GM10248 (cell line): ENCODE measurements at places on chromosomes 12 and 14.

DNA sequence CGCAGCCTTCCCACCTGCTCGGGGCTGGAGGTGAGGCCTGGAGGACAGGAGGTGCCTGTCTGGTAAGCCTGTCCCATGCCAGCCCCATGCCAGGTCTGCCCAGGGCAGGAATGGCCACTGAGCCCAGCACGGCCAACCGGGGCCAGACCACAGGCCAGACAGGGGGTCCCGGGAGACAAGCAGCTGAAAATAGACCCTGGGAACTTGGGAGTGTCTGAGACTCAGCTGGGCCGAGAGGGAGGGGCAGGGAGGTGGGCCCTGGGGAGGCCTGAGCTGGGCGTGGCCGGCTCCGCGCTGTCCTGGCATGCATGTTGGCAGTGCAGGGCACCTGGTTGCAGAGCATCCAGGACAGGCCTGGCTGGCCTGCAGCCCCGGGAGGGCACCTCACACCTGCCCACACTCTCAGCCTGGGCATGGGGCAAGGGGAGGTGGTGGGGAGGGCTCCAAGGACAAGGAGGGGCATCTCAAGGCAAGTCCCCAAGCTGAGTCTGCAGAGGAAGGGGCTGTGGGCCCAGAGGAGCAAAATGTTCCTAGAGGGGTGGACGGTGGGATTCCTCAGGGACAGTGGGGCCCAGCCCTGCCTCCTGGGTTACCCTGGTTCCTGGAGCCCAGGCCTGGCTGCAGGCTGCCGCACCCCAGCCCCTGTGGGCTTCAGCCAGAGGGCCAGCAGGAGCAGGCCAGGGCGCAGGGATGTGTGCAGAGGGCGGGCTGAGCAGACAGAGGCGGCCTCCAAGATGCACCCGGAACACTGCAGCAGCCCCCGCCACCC lies 3.2 kb upstream of the CRIP1 start:
- no peak for DNase-seq

- DNase-seq: no peak
Measured at GRCh38 chr12:2376908-2377657, 324.3 kb downstream of the CACNA1C start.

- DNase-seq: no peak
Measured at GRCh38 chr14:37566811-37567371, 28.2 kb downstream of the FOXA1 start.

DNA sequence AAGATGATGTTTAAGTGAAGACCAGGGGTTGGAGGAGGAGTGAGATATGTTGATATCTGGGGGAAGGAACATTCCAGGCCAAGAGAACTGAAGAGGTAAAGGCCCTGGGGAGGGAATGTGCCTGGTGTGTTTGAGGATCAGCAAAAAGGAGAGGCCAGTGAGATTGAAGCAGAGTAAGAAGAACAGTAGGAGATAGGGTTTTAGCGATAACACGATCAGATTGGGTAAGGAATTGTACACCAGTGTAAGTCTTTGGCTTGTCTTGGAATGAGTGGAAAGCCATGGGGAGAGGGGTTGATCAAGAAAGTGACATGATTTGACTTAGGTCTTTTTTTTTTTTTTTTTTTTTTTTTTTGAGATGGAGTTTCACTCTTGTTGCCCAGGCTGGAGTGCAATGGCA lies 4.8 kb downstream of the TROAP start:
- no peak for DNase-seq

- no peak for DNase-seq
Measured at GRCh38 chr14:64968651-64969050, 3.5 kb downstream of the RAB15 start.

- DNase-seq: no peak
Measured at GRCh38 chr14:32403021-32403420, 73.9 kb downstream of the AKAP6 start.

- DNase-seq: no peak
Measured at GRCh38 chr14:102262929-102263462, 42.0 kb downstream of the MOK start.

- peak; percentile 8 for DNase-seq
Measured at GRCh38 chr14:83071888-83072501, 1538.3 kb upstream of the SEL1L start.

DNA sequence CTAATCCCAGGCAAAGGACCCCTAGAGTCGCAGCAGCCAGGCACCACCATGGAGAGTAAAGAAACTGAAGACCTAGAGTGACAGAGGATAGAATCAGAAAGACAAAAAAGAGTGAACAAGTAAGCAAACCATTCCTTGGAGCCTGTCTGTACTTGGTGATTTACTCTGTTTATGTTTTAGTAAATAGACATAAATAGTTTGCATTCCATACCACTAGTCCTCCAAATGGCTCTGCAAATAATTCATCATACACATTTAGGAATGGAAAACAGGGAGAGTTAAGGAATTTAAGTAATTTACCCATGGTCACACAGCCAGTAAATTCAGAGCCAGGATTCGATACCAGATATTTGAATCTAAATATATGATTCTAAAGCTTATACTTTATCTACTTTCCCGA lies 2.8 kb downstream of the OLR1 start:
- DNase-seq: no peak

DNA sequence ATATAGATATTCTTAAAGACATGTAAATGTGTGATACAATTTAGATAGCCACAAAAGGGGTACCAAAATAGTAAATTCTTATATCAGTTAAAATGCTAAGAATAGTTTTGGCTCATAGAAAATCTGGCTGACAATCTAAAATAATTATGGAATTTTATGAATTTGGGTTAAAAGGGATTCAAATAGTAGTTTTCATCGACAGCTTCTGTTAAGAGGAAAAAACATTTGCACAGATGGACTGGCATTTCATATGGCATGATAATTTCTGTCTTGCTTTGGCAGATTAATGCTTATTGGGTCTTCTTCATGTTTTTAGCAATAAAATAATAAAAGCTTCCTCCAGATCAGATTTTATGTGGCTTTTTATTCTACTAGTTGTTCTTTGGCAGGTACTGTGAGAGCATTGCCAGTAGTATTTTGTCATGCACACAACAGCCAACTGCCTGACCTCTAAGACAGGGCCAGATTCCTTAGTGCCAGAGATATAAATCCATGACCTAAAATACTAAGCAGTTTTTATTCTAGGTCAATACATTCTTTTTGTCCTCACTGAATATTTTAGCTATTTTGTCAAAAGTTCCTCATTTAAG lies 9.1 kb downstream of the ABCD2 start:
- DNase-seq: no peak

- DNase-seq: no peak
Measured at GRCh38 chr14:58541633-58542022, 96.1 kb upstream of the DACT1 start.

- DNase-seq: no peak
Measured at GRCh38 chr12:85835426-85836196, 598 bp downstream of the RASSF9 start.

DNA sequence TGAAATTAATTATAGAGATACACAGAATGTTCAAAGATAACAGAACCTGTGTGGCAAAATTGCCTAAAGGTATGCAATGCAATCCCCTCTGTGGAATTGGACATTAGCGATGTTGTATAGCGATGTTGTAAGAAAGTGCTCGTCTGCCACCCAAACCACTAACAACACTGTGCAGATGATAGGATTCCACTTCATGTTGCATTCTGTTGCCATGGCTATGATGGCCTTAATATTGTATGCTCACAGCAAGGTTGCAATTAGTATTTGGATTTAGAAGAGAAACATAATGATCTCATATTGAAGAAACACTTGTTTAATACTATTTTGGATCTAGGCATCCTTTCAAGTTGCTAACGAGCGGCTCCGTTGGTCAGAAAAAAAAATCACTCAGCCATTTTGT lies 260.3 kb downstream of the BCAT1 start:
- no peak for DNase-seq
